Breast epithelium (tissue), 4 donors: ENCODE measurements at places on chromosomes 4 and X.

- DNase-seq: no peak
Measured at GRCh38 chr4:107896158-107896645, 35.1 kb upstream of the CYP2U1 start.

DNA sequence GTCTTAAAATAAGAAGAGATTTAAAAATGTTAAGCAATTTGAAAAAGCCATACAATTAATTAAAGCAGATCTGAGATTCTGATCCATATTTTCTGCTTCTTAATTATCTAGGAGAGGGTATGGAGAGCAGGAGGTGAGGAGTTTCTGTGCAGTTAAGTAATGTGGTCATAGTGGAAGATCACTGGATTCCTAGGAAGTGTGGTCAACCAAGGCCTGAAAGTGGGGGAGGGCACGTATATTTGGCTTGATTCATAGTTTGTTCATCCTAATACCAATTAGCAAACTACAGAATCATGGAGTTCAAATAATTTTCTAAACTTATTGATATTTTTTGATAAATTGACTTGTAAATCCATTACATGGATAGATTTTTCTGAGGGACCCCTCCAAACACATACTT, 768.3 kb downstream of the RAPGEF2 start:
- DNase-seq: no peak

- DNase-seq: no peak
Measured at GRCh38 chr4:108060686-108061321, 71.1 kb downstream of the HADH start.

DNA sequence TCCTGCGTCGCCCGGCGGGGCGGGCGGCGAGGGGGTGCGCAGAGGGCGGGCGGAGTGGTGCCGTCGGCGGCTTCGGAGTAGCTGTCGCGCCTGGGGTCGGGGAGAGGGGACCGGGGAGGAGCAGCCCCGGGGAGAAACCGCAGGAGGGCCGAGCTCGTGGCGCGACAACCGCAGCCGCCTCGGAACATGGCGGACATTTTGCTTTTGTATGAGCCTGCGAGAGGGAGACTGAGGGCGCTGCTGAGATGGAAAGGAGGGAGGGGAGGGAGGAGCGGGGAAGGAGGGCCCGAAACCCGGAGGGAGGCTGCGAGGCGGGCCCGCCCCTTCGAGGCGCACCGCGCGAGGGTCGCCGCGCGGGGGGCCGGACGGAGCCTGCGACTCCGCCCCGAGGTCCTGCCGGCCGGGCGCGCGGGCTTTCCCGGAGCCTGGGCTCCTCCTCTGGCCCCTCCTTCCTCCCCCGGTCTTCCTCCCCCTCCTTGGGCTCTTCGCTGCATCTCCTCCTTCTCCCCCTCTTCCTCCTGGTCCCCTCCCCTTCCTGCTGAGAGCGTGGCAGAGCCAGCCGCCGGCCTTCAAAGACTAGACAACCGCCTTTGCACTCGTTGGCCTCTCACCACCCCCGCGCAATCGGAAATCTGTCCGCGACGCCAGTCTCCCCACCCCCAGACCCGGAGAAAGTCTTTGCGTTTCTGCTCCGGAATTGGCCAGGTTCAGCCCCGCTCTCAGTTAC, 1.1 kb downstream of the INTS6L start:
- DNase-seq: peak; percentile 82

DNA sequence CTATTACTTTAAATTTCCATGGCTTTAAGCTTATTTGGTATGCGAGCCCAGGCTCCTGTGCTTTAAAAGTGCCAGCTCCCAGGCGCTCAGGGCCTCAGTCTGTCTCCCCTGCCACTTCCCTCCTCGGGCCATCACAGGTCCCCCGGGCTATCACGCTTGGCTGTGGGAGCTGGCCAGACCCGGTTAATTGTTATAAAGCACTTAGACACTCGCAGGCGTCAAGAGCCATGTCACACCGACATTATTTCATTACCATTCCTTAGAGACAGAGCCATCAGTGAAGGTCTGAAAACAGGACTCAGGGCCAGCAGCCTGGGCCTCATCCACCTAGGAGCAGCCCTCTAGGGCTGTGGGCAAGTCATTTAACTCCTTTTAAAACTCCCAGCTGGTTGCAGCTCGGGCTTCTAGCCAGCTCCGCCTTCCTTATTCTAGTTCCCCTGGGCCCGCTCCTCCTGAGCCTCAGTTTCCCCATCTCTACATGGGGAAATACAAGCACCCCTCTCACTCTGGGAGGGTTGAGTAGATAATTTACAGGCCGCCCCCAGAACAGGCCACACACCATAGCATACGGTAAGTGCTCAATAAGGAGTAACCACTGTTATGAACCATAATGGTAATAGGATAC, 99.0 kb downstream of the HMX1 start:
- DNase-seq: peak; percentile 9
